ENCODE measurements at places on chromosomes 11 and 22.

DNA sequence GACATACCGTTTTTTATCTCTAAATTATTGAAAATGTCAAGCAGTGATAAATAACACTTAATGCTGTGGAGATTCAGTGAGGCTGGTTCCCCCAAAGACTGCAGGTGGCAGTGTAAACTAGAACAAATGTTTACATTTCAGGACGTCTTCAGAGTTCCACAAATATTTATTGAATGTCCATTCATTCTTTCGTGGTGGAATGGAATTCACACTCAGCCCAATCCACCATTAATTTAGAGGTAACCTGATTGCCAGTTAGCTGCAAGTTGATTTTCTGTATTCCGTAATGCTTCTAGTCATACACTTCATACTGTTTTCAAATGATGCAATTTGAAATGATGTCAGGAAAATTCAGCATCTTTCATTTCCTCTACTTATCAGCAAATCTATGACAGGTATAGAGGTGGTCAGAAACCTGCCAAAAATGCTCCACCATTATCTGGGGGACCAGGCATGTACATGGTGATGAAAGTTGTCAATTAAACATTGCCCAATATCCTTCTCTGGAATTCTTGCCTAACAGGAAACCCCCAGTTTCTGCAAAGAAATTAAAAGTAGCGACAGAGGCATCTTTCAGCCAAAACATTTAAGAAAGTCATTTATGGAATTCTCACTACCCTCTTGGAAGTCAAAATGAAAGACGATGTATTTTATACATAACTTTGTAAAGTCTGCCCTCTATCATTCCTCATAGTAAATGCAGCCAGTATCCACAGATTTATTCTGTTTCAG is 94.3 kb upstream of the BMAL1 start:
- DNase-seq = no peak

GRCh38 chr11:57662893-57663292 is 5.0 kb upstream of the ZDHHC5 start:
- DNase-seq = no peak

DNA sequence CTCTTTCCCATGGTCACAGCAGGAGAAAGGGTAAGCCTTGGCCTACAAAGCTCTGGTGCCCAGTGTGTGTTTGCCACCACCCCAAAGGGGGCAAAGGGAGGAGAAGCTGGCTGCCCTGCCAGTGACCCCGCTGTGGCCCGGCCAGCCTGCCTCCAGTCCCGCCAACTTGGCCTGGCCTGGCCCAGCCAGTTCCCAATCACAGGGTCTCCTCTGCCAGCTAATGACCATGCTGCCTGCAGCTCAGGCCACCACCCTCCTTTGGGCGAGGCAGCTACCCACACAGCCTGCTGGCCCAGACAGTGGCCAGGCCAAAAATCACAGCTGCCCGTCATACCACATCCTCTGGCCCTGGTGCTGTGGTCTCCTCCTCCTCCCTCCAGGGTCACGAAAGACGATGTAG is 5.1 kb downstream of the GDPD5 start:
- DNase-seq = no peak

DNA sequence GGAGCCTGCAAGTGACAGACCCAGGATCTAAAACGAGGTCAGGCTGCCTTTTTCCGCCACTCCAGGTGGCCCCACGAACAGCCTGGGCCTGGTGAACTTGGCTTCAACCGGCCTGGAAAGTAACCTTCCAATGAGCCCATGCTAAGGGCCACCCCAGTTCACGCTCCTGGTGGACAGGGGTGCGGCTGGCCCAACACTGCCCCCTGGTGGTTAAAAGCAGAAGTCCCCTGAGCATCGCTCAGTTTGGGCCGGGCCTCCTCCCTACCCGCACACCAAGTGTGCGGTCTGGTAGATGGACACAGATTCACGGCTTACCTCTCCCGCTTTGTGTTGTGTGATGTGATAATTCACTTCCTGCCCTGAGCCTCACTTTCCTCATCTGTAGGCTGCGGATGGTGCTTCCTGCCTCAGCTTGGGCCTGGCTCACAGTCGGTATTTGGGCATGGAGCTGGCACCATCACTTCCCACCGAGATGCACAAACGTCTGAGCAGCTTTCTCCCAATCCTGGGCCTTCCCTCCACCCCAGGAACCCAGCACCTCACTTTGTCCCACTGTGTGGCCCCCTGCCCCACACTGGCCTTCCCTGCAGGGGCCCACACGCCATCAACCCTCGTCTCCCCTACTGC is 13.7 kb upstream of the SEC14L3 start:
- DNase-seq = no peak

DNA sequence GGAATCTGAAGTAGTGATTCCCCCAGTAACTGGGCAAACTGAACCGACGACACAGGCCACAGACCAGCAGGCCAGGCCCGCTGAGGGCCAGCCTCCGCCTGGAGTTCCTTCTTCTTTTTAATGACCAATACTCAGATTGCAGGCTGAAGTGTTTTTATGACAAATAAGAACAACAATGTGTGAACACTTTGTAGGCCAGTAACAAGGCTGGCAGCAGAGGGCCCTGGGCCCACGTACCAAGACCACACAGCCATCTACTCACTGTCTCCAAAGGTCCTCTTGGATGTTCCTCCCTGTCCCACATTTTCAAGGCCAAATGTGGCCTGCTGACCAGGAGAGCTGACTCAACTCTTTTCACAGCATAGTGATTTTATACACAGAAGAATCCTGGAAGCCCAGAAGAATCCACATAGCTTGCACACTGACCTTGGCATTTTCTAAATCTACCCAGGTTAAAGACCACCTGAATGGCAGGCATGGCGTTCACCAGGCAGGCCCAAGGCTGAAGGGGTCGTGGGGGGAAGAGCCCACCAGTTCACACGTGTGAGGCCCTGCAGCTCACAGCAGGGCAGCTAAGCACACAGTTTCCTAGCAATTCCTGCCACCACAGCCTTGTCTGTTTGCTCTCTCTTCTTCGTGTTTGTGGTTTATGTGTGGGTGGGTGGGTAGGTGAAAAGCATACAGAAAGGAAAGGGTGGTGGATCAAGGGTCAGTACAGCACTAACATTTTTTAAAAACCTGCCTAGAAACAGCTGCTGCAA is 13.3 kb downstream of the SMCO4 start:
- DNase-seq = no peak

DNA sequence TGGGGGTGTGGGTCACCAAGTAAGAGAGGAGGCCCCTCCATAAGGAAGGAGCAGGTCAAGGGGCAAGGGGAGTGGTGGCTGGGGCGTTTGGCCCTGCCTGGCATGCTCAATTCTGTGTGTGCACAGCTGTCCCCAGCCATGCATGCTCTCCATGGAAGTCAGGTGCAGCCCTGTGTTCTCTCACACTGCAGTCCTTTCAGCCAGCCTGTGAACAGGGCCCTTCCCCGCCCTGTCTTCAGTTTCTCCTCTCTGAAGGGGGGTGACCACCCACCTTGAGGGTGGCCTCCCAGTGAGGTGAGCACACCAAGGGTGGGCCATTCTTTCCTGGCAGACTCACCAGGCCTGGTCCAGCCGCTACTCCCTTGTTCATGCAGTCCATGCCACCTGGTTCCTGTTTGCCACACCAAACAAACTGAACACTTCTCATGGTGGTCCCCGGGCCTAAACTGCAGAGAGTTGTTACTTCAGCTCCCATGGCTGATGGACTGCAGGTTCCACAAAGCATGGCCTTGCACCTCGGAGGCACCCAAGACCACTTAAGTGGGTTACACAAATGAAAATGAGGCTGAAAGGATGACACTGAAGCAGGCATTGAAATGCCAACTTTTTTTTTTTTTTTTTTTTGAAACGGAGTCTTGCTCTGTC is 1.7 kb upstream of the CHCHD10 start:
- DNase-seq = no peak

- DNase-seq = no peak
These were observed 68.7 kb downstream of the CCDC81 start for GRCh38 chr11:86443415-86443814.

GRCh38 chr11:40877256-40877655 is 582.2 kb downstream of the LRRC4C start:
- no peak for DNase-seq

- DNase-seq = no peak
These were observed 31.3 kb downstream of the LRRC74B start for GRCh38 chr22:21076912-21077625.

GRCh38 chr11:96021901-96022650 is 98.2 kb upstream of the MTMR2 start:
- no peak for DNase-seq

DNA sequence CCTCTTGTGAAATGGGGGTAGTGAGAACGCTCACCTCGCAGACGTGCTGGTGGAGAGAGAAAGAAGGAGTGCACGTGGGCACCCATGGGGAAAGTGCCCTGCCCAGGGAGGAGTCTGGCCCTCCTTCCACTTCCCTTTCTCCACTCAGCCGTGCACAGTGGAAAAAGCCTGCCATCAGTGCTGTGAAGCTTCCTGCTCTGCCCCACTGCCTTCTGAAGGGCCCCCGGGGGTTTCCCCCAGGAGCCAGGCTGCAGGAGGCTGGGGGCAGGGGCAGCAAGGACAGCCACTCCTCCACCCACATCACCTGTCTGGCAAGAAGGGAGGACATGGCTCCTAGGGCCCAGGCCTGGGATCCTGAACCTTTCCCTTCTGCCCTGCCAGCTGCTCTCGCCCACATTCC is 7.6 kb downstream of the TP53I11 start:
- DNase-seq = no peak

- no peak for DNase-seq
These were observed 59.6 kb downstream of the LRRC32 start for GRCh38 chr11:76610871-76611475.

GRCh38 chr22:48651036-48651890 is 1176.4 kb downstream of the BRD1 start:
- no peak for DNase-seq

DNA sequence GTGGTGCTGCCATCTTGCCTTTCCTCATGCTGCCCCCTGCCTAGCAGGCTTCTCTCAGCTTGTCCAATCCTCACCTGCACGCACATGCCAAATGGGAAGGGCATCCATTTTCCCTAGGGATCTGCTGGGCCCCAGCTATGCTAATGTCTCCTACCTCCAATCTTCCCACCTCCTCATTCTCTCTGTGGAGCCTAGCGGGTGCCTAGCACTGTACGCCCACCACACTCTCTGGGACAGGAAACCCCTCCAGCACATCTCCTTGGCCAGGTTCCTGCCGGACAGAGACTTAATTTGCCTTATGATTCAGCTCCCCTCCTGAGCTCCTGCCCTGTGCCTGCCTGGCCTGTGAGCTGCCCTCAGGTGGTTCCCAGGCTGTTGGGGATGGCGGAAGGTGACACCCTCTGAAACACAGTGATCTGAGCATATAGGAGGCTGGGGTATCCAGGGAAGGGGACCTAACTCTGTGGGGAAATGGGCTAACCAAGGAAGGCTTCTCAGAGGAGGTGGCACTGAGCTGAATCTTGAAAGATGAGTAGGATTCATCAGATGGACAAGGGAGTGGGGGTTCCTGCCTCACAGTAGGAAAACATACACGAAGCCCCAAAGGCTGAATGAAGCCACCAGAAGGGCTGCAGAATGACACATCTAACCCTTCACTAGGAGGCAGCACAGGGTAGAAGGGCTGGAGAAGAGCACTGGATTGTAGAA is 79.2 kb upstream of the WNT11 start:
- no peak for DNase-seq

GRCh38 chr11:121550247-121551030 is 97.7 kb upstream of the SORL1-AS1 start:
- DNase-seq = no peak

GRCh38 chr22:24120044-24120443 is 61.2 kb upstream of the SUSD2 start:
- no peak for DNase-seq

DNA sequence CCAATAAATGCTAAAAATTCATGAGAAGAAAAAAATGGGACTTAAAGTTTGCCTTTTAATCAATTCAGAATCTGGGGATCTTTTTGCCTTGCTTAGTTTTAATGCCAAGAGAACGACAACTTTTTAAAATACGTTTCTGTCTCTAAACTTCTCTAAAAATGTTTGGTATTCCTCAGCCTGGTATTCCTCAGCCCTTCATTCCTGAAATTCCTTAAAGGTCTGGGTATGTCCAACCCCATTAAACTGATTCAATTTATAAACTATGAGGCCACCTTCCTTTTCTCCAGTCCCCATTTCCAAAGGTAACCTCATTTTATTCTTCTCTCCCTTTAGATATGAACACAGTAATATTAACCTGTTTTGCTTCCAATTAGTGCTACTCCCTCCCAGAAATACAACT is 16.6 kb downstream of the POLA2 start:
- no peak for DNase-seq

GRCh38 chr11:70621241-70621640 is 222.9 kb downstream of the CTTN start:
- no peak for DNase-seq

DNA sequence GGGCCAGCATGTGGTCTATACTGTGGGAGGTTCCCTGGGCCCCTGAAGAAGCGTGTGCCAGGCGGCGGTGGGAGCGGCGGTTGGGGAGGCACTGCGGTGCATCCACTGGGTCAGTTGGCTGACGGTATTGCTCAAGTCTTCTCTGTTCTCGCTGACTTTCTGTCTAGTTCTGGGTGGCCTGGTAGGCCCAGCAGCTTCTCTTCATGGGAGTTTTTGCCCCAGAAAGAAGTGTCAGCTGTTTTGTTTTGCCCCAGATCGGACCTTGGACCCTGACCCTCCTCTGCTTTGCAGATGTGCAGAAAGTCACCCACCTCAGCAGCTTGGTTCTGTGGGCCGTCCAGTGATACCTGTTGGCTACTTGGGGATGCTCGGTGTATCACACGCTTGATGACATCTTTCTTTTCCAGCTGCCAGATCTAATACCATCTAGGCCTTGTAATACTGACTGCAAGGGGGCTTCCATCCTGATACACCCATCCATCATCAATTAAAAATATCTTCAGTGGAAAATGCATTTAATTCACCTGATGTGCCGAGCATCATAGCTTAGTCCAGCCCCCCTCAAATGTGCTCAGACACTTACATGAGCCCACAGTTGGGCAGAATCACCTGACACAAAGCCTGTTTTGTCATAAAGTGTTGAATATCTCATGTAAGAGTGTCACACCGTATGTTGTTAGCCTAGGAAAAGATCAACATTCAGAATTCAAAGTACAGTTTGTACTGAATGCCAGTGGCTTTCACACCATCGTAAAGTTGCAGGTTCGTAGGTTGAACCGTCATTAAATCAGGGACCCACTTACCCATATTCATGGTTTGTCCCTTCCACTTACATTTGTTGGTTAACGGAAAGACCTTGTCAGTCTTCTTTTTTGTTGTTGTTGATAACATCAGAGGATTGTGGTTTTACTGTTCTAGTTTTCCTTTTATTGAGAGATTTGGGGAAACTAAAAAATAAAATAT is 13.9 kb downstream of the ZBED4 start:
- no peak for DNase-seq

- no peak for DNase-seq
These were observed 6.1 kb downstream of the MAPK1 start for GRCh38 chr22:21861264-21861848.

GRCh38 chr11:101553891-101554292 is 29.9 kb downstream of the TRPC6 start:
- DNase-seq = no peak

GRCh38 chr11:62931499-62932278 is 10.5 kb upstream of the CHRM1 start:
- no peak for DNase-seq

DNA sequence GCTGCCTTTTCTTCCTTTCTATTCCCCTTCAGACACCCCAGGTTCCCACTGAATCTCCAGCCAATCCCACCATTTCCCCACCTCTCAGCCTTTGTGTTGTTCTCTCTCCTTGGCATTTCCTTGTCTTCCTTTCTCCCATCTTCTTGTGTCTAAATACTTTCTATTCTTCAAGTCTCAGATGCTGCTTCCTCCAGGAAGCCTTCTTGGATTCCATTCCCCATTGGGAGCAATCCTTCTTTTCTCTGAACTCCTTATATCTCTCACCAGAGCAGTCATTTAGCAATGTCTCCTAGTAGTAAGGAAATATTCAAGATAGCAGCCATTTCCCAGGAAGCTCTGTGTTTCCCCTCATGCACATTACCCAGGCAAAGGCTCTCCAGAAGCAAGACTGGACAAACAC is 15.4 kb downstream of the YPEL4 start:
- DNase-seq = no peak
